ENCODE measurements at places on chromosomes 7 and 10.

- no peak for DNase-seq
Observed at GRCh38 chr7:122858320-122858719, 27.9 kb downstream of the CADPS2 start.

- no peak for DNase-seq
Observed at GRCh38 chr7:75039166-75039565, 34.4 kb downstream of the RCC1L start.

- no peak for DNase-seq
Observed at GRCh38 chr7:108613147-108613948, 43.7 kb downstream of the DNAJB9 start.

DNA sequence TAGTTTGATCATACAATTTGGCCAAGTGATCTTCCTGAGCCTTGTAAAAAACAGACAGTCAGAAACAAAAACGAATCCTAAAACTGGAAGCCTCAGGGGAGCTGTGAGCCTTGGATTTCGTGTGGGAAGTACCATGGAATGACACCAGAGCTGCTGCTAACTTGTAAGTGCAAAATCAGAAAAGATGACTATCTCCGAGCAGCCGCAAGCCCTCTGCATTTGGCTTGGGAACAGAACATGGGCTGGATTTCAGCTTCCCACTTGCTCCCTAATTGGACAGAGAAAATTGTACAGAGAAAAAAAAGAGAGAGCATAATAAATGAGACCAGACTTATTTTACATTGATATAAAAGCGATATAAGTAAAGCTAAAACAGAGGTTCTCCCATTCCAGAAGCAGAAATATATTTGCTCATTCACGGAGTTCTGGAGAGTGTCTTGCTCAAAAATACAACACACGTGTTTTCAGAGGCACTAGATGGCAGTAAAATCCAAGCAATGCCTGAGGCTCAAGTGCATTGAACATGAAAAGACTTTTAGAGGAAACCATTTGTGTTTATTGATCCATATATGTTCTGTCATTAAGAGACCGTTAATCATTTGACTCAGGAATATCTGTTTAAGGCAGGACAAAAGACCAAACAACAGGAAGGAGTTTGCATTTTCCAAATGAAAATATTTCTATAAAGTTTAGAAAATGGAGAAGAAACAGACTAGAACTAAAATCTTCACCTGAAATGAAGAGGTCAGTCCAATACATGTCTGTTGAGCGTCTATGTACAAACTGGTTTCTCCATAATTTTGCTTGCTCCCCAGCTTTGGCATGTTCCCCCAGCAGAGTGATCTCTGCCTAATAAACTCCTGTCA lies 78.3 kb upstream of the SLC26A5 start:
- no peak for DNase-seq

DNA sequence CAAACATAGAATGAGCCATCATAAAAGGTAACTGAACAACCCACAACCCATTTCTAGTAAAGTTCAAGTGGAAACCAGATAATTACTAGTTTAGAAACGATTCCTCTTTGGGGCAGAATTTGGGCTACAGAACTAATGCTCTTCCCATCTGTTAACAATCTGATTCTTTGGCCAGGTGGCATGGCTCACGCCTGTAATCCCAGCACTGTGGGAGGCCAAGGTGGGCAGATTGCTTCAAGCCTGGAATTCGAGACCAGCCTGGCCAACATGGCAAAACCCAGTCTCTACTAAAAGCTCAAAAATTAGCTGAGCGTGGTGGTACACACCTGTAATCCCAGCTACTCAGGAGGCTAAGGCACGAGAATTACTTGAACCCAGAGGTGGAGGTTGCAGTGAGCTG lies 18.5 kb downstream of the CYP51A1 start:
- no peak for DNase-seq

GRCh38 chr10:70927189-70927943 lies 39.0 kb upstream of the PCBD1 start:
- no peak for DNase-seq

GRCh38 chr7:106858618-106859532 lies 6.2 kb upstream of the PIK3CG start:
- DNase-seq: no peak

DNA sequence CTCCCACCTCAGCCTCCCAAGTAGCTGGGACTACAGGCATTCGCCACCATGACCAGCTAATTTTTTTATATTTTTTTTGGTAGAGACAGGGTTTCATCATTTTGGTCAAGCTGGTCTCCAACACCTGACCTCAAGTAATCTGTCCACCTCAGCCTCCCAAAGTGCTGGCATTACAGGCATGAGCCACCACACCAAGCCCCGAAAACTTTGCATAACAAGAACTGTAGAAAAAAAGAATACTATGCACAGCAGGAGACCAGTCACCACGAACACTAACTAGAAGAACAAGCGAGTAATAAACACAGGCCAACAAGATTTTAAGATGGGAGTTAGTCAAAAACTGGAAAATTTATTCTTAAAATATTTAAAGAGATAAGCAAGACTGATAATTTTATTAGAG lies 447.0 kb downstream of the ETV1 start:
- DNase-seq: no peak

GRCh38 chr7:48637382-48637781 lies 287.0 kb upstream of the CDC14C start:
- DNase-seq: no peak

- DNase-seq: no peak
Observed at GRCh38 chr10:25867321-25867720, 66.7 kb upstream of the MYO3A start.

DNA sequence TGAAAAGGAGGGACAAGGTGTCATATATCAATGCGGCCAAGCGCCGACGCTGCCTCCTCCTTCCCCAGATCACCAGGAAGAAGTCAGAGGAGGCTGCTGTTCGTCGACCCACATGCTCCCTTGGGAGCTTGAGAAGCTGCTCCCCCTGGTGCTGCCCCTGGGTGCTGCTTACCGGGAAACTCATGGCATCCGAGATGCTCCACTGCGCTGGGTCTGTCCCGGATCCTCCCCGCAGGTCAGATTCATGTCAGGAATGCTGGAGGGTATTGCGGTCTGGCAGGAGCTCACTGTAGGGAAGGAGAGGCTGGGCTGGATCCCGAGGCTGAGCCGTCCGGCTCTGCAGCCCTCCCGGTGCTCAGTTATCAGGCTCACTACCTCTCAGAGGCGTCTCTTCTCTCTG lies 123.7 kb upstream of the FAM20C start:
- no peak for DNase-seq

DNA sequence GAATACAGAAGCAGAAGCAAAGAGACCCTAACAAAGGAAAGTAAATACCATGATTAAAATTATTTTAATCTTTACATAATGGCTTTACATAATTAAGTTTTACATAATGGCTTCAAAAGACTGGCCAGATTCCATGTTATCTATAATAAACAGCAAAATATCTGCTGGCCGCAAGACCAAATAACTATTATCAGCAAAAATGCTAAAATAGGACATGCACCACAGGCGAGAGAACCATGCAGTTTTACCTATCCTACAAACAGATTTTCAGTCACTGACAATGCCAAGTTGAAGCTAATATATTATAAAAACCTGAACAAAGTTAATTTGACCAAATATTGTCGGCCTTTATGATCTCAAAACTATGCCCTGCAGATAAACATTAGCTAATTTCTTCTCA lies 34.2 kb upstream of the ANLN start:
- DNase-seq: no peak

DNA sequence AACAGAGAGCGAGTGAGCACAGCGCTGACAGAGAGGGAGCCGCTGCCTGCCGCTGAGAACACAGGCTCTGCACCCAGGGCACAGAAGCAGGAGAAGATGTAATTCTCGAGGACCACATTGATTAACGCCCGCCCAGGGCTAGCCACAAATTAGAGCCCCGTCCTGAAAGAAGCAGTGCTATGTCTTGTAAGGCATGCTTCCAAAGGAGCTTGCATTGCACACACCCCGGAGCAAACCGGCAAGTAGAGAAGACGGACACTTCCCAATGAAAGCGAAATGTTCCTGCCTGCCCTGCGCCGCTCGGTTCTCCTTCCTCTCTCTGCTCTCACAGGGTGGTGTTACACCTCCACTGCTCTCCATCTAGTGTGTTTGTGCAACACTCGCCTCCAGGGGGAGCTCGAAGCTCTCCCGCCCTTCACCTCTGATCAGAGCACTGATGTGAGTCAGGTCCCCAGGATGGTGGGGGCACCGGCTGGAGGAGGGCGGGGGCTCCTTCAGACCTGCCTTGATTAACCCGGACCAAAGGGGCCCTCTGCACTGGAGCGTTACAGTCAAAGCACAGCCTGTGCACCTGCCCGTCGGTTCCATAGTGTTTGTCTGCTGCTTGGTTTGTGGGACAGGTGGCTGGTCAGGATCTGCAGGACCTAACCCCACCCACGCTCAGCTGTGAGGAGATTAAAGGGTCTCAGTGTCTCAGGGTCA lies 316.5 kb downstream of the ADARB2 start:
- DNase-seq: peak; percentile 38

DNA sequence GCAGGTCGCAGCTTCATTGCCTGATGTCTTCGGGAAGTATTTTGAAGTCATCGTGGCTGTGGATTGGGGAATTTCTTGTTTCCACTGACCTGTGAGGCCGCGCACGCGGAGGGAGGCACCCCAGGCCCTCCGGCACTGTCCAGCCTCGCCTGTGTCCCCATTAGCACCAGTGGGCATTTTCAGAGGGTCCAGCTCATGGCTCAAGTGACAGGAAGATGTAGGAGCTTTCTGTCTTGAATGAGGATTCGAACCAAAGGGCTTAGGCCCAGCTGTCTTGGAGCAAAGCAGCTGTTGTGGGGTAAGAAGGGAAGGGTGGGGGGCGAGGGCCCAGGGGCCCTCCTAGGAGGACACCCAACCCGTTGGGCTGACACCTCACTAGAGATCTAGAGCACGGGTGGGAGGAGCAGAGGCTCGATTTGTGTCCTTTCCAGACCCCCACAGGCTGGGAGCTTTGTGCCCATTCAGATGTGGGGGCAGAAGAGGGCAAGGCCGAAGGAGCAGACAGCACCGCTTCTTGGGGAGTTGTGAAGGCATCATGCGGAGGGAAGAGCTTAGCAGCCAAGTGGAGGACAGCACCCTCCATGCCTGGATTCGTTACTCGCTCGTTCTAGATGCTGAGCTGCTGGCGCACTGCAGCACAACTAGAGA lies 914 bp downstream of the ZNF37A start:
- DNase-seq: no peak

DNA sequence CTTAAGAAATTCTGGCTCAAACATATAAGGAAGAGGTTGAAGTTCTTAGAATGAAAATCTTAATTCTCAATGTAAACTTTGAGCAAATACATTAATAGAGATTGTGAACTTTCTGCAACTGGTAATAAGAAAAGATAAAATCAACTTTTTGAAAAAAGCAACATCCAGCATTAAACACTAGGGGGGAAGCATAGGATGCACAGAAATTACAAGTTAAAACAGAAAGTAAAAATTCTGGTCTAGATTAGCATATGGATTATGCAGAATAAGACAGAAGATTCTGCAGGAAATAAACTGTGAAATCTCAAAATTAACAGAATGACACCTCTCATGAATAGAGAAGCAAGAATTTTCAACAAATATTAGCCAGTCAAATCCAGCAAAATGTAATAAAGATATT lies 38.0 kb upstream of the CAV2 start:
- no peak for DNase-seq

Measured in stimulated activated CD4-positive, alpha-beta T cell treated with anti-CD3 and anti-CD28 coated beads, TNF-alpha, amount 100 ng/mL, for 24 hours (primary cell).